ENCODE measurements at places on chromosomes 13 and 19. TPM values are rescaled to one million over a fixed set of nuclear protein-coding genes. Genes with fewer than 3 reads are reported as not detected.
A peak's percentile ranks its signal among the peaks of the same experiment; 100 is the strongest.

Gene MAMSTR
- 5.0 TPM for polyA plus RNA-seq

Gene FRY
- polyA plus RNA-seq: 57.5 TPM

DNA sequence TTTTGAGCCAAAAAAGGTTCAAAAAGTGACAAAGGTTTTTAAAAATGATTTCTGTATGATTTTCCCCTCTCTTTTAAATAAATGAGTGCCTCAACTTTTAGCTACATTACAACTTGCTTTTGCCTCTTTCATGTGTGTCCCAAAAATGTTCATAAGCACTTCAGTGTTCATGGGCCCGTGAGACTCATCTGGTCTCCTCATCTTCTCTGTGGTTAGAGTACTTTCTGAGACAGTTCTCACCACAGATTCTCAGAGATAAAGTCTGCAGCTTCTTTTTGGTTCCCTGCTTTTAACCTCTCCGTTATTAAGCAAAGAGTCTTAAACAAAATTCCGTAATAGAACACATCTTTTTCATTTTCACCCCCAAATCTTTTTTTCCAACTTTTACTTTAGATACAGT is 156.9 kb downstream of the DLEU7 start:
- no peak for DNase-seq

- DNase-seq: no peak
Measured at GRCh38 chr19:55686311-55687050, 11.5 kb downstream of the EPN1 start.

- DNase-seq: no peak
Measured at GRCh38 chr13:112106478-112107141, 39.7 kb downstream of the SOX1 start.

- DNase-seq: peak; percentile 23
Measured at GRCh38 chr19:47391510-47392223, 27.7 kb downstream of the MEIS3 start.

DNA sequence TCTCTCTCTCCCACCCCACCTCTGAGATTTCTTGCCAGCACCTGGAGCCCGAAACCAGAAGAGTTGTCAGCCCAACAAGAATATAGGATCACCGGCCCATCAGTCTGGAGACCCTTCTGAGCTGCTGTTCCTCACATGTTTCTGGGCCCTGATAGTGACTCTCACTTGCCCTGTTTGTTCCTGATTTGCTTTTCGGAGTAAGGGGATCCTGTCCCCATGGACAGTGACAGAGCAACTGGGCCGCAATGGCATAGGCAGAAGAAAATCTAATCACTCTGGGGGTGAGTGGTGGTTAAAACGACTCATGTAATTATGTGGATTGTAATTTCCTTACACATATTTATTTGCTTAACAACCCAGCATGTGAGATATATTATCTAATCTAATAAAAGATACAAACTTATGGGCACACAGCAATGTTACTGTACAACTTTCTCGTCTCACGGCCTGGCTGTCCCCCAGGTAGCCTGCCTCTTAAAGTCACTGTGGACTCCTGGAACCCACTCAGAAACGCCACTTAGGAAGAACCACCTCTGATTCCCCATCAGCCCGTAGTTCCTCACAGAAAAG is 663 bp upstream of the SMAD9 start:
- DNase-seq: no peak

GRCh38 chr19:40578442-40578908 is 1.8 kb downstream of the SHKBP1 start:
- DNase-seq: no peak

GRCh38 chr19:35224681-35225571 is 3.6 kb downstream of the FAM187B start:
- DNase-seq: no peak

DNA sequence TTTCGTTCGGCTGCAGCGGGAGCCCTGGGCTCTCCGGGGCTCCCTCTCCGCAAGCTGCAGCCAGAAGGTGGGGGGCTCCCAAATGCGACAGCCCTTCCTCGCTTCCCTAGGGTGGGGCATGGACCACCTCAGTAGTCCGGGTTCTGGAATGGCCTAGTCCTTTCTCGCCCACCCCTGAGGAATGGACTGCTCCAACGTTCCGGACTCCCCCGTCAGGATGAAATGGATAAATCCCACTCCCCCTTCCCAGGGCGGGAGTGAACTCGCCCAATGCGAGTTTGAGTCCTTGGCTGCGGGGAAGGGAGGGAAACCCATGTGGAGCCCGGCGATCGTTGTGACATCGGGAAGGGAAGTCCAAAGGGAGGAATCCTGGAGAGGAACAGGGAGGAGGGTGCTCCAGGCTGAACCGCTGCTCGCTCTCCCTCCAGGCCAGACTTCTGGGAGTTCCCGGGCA is 5.5 kb downstream of the HRC start:
- peak; percentile 81 for DNase-seq

DNA sequence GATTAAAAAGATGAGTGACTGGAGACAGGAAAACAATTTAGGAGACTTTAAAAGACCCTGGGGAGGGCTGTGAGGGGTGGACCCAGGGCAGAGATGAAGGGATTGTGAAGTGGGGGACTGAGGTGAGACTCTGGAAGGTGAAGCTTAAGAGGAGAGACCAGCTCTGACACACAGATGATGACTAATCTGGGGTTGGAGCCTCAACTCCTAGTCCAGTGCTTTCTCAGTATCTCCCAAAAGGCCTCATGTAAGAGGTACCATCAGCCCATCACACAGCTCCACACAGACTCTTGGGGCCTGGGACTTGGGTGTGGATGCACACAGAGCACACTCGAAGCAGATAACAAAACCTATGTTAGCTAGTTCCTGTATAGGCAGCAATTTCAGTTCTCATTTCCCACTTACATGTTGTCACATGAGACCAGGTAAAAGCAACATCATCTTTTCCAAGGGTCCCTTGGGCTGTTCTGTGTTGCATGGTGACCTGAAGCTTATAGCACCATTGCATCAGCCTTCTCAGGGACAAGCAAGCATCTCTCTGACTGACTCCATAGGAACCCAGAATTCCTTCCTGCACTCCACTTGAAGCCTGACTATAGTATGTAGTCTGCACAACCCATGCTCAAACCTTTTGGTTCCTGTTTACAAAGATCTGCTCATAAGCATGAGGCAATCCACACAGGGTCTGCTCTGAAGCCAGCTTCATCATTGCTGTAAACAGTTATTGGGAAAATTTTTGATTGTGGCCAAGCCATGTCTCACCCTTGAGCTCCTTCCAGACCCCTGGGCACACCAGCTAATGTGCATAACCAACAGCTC is 88.6 kb upstream of the MYCBP2 start:
- no peak for DNase-seq

- DNase-seq: no peak
Measured at GRCh38 chr13:100836711-100837110, 162.1 kb upstream of the TMTC4 start.

All from renal cortex interstitium (tissue), 15 donors.